AG08395 (cell line): ENCODE measurements at places on chromosomes 7 and 10.

DNA sequence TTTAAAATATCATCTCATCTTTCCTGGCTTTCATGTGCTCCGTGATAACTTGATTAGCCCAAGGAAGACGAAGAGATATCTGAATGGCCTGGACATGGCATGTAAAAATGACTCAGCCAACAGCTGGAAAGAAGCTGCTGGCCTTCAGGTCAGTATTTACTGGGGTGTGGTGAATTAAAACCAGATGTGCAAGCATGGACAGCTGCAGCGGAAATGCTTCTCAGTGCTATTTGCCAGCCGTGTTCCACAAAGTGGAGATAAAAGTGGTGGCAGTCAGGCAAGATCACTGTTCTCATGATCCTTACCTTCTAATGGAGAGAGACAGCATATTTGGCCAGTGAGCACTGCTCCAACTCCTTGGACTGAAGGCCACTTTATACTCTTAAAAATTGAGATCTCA lies 203.1 kb upstream of the VSTM2A start:
- no peak for DNase-seq

DNA sequence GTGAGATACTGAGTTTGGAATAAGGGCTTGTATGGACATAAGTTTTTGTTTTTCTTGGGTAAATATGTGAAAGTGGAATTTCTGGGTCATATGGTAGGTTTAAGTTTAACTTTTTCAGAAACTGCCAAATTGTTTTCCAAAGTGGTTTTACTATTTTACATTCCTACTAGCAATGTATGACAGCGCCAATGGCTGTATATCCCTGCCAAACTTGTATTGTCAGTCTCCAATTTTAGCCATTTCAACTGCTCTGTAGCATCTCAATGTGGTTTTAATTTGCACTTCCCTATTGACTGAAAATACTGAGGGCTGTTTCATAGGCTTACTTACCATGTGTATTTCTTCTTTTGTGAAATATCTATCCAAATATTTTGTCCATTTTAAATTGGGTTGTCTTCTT lies 90.5 kb upstream of the ZNF32 start:
- DNase-seq: peak; percentile 55

DNA sequence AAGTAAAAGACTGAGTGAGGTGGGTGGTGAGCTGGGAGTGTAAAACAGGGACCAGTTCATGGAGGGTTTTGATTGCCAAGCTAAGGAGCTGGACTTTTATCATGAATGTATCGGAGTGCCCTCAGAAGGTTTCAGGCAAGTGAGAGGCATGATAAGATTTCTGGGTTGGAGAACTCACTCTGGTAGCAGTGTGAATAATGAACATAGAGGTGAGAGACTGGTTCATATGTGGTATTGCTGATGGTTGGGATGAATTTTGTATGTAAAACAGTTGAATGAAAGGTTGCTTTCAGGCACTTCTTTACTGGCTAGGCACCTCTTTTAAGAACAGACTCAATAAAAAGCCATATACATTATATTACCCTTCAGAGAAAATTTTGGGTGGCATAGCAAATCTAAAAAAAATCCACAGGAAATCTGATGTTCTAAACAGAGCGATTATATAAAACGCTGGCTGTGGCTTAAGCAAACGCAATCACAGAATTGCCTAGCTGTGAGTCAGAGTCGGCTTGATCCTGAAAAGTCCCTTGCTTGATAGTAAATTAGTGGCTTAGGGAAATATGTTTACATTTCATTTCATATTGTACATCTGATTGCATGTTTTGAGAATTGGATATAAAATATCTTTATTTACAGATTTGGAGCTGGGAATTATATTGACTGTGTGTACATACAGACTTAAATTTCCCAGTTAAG lies 92.9 kb upstream of the HDAC9 start:
- DNase-seq: peak; percentile 16

- no peak for DNase-seq
These were observed 3.5 kb downstream of the SUN1 start for GRCh38 chr7:835485-836401.

DNA sequence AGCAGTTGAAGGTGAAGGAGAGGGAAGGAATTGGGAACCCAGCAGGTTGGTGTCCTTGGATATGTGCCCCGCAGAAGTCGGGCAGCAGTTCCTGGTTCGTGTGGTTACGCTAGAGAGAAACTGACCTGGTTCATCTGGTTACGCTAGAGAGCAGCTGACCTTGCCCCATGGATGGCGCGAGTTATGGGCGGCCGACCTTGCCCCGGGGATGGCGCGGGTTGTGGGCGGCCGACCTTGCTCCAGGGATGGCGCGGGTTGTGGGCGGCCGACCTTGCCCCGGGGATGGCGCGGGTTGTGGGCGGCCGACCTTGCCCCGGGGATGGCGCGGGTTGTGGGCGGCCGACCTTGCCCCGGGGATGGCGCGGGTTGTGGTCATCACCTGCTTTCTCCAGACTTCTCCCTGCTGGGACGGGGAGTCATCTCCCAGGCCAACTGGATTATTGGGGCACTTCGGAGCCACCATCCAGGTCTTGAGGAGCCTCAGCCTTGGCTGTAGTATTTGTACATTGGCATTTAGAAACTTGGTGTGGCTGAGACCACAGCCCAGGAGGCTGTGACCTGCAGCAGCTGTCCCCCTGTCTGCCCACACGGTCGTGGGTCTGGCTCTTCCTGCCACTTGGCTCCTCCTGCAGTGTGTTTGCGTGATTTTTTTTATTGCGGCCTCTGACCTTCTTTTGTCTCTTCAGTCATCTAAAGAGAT lies 6.1 kb downstream of the GET4 start:
- no peak for DNase-seq

DNA sequence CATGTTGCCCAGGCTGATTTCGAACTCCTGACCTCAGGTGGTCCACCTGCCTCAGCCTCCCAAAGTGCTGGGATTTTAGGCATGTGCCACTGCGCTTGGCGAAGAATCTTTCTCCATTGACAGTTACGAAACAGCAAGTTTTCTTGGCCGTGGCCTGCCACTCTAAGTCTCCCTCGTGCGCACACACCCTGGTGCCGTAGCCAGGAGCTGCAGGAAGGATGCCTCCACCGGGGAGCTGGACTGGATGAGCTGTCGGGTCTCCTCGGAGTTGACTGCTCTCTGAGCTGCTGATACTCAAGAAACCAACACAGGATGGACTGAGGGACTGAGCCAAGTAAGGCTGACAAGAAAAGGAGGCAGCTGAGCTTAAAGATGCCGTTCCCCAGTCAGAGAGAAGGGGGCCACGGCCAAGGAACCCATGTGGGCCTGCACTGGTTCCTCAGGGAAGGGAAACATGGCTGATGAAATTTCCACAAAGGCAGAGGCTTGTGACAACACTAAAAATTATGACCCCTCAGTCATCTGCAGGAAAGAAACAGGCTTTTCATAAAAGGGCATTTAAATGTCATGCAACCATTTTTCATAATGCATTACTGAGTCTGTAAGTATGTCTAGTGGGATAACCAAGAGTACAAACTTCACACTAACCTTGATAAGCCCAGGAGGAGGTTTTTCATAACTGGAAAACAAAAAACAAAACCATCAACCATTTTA lies 27.7 kb upstream of the FKBP9 start:
- no peak for DNase-seq

- DNase-seq: no peak
These were observed 109.9 kb downstream of the HECTD2 start for GRCh38 chr10:91519899-91520514.

DNA sequence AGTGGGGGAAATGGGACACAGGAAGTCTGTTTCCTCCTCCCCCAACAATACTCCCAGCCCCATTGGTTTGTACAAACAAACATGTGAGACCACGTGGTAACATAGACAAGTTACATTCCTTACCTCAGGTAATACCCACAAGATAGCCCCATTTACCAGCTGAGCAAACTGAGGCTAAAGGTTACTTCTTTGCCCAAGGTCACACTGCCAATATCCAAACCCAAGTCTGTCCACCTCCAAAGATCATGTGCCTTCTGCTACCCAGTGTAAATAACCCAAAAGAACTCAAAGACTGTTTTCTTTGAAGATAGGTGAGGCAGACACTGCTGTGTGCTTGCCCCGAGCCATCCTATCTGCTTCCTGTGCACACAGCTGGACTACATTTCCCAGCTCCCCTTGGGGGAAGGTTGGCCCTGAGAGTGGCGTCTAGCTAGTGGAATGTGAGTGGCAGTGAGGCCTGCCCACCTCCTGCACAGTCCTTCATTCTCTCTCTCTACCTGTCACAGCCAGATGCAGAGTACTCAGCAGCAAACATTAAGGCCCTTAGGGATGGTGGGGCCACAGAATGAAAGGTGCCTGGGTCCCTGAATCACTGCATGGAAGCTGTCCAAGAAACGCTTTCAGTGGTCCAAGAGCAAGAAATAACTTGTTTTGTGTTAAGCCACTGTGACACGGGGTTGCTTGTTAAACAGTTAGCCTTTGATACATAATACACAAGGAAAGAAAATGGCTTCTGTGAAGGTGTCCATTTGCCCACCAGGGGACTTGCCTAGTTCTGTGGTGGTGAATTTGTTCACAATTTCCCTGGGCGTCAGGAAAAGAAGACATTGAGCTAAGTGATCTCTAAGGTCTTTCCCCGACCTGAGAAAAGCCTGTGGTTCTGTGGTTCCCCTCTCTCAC lies 257.7 kb upstream of the NFE2L3 start:
- DNase-seq: no peak

GRCh38 chr7:149334219-149334618 lies 72.2 kb downstream of the ZNF783 start:
- DNase-seq: no peak

DNA sequence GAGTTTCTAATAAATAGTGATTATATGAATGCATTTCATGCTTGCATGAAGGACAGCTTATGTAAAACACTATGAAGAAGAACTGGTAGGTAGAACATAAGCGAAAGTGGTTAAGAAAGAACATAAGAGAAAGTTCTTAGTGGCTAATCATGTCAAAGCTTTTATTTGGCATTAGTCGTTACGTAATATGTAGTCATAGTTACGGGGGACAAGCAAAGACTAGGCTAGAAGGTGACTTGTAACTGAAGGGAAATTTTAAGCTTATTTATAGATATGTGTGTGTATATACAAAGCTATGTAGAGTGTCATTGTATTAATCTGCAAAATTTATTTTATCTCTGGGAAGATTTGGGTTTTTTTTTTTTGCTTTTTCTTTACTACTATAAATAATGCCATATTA lies 36.9 kb downstream of the CAPZA2 start:
- DNase-seq: no peak

DNA sequence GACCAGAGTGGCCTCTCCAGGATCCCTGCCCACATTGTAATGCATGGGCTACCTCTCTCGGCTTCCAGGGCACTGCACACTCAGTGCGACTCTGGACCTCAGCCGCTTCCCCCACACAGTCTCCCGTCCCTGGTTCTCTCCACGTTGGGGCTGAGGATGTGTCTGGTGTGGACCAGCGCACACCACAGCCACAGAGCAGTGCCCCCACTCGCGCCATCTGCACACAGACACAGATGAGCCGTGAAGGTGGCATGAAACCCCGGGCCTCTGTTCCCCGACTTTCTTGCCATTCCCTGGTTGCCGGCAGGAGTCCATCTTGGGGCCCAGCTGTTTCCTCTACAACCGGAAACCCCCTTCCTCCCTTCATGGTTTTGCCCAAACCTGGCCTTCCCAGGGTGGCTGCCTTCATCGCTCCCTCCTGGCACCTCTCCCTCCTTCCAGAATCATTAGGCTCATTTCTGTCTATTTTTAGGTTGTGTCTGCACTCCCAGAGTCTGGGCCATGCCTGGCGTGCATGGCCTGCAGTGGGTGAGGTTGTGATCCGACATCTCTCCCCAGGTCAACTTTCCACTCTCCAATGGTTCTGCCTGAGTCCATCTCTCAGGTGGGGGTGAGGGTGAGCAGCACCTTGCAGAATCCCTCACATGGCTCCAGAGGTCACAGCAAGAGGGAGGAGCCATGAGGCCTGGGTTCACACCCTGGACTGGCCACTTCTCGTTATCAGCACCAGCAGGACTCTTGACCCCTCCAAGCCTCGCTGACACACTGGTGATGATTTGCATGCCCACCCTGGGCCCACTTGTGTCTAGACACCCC lies 10.1 kb downstream of the RASGEF1A start:
- DNase-seq: no peak

DNA sequence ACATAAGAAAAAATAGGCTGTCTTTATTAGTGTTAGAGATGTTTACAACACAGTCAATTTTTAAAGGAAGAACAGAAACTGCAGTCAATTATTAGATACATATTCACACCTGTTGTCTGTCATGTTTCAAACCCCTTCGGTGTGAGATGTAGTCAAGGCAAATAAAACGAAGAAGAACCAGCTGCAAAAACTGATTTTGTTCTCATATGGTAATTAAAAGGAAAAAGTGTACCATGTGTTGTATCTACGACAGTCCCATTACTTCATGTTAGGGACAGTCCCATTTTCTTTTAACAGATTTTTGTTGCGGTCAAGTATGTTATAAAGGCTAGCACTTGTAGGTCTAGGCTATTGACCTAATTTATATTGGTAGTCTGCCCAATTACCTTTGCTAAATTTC lies 149.4 kb downstream of the LRRN3 start:
- DNase-seq: no peak

- DNase-seq: no peak
These were observed 7.8 kb downstream of the MAD1L1 start for GRCh38 chr7:2224934-2225333.

DNA sequence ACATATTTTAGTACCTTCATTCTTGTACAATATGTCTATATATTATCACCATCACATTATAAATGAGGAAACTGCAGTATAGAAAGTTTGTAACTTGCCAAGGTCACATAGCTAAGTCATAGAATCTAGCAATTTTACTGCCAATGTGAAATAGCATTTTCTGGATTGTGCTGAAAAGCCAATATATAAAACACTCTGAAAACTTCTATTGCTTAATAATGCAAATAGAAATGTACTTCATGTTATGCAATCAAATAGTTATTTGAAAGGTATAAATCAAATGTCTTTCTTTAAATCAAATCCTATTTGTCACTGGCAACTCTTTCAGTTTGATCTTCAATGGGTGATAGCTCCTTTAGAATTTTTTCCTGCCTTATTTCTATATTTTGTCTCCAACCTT lies 129.5 kb downstream of the TMEM26 start:
- DNase-seq: no peak

GRCh38 chr7:152984421-152984820 lies 224.9 kb downstream of the ACTR3B start:
- DNase-seq: no peak

DNA sequence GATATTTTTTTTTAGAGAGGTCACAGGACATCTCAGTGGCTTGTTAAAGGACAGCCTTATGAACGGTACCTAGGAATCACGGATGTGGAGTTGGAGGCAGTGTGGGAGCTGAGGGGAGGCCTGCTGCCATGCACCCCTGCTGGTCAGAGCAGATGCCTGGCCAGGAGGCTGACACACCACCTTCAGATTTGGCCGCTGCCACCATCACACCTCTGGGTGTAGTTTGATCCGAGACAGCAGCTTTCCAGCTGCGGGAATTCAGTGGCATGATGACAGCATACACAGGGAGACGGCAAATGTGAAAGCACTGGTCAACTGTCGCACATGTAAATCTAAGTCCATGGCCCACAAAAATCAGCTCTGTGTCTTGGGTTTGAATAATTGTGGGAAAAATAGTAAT lies 285.4 kb downstream of the ADARB2 start:
- DNase-seq: no peak

- peak; percentile 74 for DNase-seq
These were observed at the start of gene HOGA1 for GRCh38 chr10:97584060-97584797. HOGA1 (plus strand) TSS chr10:97584389; CDS start chr10:97584704, 315 bp downstream.

GRCh38 chr10:35126530-35127288 lies at the start of gene CREM:
CREM (plus strand) TSS chr10:35126846; CDS start chr10:35137836, 10,990 bp downstream.
- peak; percentile 98 for DNase-seq

GRCh38 chr7:106281585-106282318 lies 3.0 kb downstream of the NAMPT start:
- DNase-seq: no peak

GRCh38 chr7:117048114-117048866 lies 95.0 kb downstream of the ST7 start:
- DNase-seq: no peak
